Stimulated activated CD4-positive, alpha-beta T cell treated with anti-CD3 and anti-CD28 coated beads, TNF-alpha, amount 100 ng/mL, for 1 hour (primary cell): ENCODE measurements at places on chromosomes 7 and 10.

- DNase-seq: no peak
Observed at GRCh38 chr10:74841265-74841973, 15.0 kb downstream of the KAT6B start.

DNA sequence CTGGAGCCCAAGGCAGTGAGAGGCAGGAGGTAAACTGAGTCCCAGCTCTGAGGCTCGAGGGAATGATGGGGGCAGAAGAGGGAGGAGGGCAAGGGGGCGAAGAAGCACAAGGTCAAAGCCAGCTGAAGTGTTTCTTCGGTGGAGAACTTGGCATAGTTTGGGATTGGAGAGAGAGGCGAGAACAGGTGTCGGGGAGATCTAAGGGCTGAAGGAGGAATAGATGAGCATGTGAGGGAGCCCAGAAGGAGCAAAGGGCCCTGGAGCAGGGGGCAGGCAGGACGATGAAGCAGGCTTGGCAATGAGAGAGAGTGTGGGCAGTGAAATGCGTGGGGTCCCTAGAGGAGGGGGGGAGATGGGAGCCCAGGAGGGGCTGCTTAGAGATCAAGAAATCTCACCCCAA is 35.9 kb downstream of the SH3PXD2A start:
- DNase-seq: no peak

- DNase-seq: no peak
Observed at GRCh38 chr10:102157224-102157623, 5.0 kb downstream of the NOLC1 start.

DNA sequence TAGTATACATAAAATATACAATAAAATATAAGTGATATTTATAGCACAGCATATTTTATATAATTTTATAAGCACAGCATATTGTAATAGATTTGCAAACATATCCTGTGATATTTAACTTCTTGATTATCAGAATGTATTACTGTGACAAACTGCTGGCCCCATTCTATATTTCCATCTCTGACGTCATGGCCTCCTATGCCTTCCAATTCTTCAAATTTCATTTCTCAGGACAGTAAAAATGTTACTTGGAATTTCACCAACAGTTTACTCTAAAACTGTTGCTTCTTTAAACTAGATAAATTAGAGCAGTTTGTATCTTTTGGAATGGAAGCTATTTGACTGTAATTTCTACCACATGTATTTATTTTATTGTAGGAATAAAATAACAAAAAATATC is 102.5 kb upstream of the SLC25A13 start:
- no peak for DNase-seq

DNA sequence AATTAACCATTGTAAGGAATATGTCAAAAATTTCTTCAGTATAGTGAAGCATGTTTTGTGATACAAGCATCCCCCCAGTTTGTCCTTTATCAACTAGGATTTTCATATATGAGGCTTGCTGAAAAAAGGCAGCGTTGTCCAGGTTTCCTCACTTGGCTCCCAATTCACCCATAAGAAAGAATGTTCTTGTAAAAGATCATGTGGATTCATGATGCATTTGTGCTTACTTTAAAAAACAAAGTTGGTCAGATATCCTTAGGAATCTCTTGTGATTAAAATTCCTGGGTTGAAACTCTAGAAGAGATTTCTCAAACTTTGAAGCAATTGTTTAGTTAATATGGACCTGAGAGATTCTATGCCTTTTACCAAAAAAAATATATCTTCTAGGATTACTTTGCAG is 181.8 kb downstream of the KIAA1217 start:
- DNase-seq: no peak

DNA sequence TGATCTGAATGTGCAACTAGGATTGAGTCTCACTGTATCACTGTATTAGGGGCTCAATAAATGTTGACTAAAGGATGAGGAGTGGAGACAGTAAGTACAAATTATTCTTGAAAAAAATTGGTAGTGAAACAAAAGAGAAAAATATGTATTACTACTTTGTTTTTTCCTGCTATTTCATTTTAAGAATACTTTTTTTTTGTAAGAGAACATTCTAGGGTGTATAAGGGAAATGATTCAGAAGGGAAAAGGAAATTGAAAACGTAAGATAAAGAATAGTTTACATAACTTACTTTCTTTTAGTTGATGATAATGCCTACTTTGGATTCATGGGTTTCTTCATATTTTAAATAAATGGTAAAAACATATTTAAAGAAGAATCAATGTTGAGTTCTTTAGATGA is 9.6 kb downstream of the CAPZA2 start:
- no peak for DNase-seq

- no peak for DNase-seq
Observed at GRCh38 chr10:35300063-35300699, 36.1 kb upstream of the CCNY start.

GRCh38 chr7:6232116-6232515 is 40.3 kb downstream of the CYTH3 start:
- no peak for DNase-seq

GRCh38 chr10:18449611-18450026 is 201.8 kb downstream of the NSUN6 start:
- no peak for DNase-seq

GRCh38 chr7:157267956-157268355 is 68.8 kb upstream of the DNAJB6 start:
- DNase-seq: no peak
